ENCODE measurements at places on chromosomes 16 and 17.

- no peak for DNase-seq
These were observed 311.8 kb downstream of the UTP18 start for GRCh38 chr17:51572115-51572514.

GRCh38 chr17:35212668-35213067 is 18.5 kb upstream of the SLC35G3 start:
- DNase-seq, result no peak

DNA sequence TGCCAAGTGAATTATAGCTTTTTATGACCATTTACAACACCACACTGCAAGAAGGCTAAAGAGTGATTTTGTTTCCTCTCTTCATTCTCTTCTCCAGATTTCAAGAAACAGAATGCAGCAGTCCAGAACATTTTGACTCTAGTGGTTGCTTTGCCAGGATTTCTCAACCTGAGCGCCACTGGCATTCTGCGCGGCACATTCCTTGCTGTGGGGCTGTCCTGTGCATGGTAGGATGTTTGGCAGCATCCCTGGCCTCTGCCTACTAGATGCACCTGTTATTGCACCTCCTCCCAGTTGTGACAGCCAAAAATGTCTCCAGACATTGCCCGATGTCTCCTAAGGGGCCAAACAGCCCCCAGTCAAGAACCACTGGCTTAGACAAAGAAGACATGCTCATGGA is 25.7 kb upstream of the SLC39A11 start:
- no peak for DNase-seq

- DNase-seq, result no peak
These were observed 33.8 kb upstream of the CCL22 start for GRCh38 chr16:57324749-57325148.

DNA sequence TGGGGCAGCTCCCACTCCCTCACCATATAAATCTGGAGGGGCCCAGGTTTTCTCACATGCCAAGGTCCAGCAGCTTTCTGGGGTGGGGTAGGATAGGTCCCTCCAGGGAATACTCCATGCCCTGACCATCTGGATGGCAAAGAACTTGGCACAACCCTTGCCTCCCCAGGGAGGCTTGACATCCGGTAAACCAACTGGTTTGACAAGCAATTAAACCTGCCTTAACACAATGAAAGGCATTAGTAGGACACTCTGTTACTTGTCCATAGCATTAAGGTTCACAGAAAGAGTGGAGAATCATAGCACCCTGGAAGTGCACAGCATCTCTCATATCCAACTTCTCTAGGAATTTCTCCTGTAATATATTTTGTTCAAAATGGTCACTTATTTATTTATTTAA is 63.9 kb upstream of the MAF start:
- no peak for DNase-seq

DNA sequence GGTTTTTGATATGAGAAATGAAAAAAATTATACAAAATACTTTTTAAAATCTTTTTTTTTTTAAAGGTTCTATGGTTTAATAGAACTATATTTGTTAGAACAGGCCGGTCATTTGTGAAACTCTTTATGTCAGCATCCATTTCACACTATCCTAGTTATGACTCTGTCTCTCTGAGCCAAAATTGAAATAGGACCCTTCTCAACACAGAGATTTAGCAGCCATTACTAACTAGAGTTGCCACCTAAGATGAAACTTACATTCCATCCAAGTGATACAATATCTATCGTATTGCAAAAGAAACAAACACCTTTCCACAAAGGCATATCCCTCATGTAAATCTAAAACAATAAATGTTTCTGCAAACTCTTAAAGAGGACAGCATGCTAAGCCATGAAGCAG is 249.8 kb downstream of the CDH11 start:
- DNase-seq, result no peak

DNA sequence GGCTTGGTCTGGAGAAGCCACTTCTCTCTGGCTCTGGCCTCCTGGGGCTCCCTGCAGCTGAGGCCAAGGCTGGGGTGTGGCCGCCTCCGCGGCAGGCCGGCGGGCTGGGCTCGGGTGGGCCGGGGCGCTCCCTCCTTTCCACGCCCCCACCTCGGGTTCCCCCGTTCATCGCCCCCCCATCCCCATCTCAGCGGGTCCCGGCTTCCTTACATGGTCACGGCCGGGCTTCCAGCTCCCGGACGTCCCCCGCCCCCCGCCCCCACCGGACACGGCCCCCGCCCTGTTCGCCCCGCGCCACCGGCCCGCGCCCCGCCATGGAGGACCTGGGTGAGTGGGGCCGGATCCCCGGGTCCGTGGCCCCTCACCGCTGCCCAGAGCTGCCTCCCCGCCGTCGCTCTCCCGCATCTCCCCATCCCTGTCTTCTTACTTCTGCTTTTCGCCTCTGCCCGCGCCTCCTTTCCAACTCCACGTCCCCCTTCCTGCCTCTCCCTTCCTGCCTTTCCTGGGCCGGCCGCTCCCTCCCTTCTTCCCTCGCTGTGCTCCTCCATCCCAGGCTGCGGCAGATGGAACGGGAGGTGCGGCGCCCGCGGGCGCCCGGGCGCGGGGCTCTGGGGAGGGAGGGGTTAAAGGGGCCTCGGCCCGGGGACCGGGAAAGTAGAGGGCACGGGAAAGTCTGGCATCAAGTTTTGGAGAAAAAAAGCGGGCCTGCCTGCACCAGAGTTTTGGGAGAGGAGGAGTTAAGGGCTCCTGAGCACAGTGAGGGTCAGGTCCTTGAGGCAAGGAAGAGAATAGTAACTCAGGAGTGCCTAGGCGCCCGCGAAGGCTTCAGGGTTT is at the start of gene TGFB1I1:
Gene TGFB1I1 (plus strand): TSS at position 278 of the 834 bp plus-strand sequence. CDS start 37 bp downstream, at position 315.
- DNase-seq, result no peak

DNA sequence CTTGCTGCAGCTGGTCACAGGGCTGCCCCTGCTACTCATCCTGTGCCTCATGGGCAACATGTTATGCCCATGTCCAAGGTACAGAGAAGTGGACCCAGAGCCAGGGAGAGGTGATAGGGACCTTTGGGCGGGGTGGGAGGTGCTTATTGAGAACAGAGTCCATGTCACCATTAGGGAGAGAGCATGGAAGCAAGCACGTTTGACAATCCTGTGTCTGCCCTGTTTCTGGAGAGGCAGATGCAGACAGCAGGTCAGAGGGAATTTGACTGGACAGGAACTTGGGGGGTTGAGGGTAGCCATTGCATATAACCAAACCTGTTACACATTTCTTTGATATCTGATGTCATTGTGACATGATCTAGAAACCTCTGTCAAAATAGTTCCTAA is 14.3 kb upstream of the ARL4D start:
- no peak for DNase-seq

DNA sequence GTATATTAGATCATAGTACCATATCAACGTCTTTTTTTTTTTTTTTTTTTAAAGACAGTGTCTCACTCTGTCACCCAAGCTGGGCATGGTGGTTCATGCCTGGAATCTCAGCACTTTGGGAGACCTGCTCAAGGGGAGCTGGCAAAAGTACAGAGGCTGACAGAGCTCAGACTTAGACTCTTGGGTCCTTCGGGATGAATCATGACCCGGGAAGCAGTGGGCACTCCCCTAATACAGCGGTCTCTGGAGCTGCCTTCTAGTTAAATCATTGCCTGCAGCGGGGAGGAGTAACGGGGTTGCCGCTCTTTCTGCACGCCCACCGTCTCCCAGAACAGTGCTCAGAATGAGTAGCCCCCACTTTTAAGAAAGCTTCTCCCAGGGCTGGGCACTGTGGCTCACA is 174.4 kb downstream of the CPPED1 start:
- no peak for DNase-seq

GRCh38 chr16:87806641-87807546 is 41.1 kb upstream of the KLHDC4 start:
- DNase-seq, result no peak

DNA sequence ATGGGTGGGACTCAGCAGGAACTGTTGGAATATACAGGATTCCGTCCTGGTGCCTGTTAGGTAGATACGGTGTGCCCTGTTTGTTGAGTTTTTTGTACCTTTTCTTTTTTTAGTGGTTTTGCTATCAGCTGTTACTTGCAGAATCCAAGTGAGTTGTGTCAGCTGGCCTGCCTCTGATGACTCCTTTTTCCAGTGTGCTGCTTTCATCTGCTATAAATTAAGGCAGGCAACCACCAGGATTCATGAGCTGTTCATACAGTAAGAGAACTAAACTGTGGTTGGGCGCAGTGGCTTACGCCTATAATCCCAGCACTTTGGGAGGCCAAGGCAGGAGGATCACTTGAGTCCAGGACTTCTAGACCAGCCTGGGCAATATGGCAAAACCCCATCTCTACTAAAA is 79.9 kb downstream of the WNT3 start:
- no peak for DNase-seq

GRCh38 chr17:77640916-77641605 is 317.4 kb upstream of the TNRC6C start:
- no peak for DNase-seq

- no peak for DNase-seq
These were observed 12.0 kb downstream of the IL4R start for GRCh38 chr16:27325736-27326135.

DNA sequence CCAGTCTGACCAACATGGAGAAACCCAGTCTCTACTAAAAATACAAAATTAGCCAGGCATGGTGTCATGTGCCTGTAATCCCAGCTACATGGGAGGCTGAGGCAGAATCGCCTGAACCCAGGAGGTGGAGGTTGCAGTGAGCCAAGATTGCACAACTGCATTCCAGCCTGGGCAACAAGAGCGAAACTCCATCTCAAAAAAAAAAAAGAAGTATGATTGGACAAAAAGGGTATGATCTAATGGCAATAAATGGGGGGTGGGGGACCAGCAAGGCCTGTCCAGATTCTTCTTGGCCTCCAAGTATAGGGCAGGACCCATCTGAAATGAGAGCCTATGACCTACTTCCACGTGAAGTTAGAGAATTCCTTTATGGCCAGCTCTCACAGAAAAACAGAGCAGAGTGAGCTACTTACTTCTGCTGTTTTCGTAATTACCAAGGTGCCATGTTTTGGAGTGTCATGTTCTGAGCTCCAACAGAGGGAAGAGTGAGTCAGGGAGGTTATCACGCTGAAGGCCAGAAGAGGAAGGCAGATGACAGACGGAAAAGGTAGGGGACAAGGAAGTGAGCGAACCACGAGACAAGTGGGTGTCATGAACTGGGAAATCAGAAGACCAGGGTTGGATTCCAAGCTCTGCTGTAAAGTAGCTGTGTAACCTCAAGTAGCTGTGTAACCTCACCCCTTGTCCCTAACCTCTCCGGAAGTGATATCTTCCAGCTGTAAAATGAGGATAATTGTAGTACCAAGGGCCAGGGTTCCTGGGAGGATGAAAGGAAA is 3.6 kb upstream of the ZMYND15 start:
- DNase-seq, result no peak

- no peak for DNase-seq
These were observed 195.4 kb downstream of the KATNIP start for GRCh38 chr16:27745348-27745747.

- DNase-seq, result peak; percentile 49
These were observed 3.0 kb downstream of the ALDH3A1 start for GRCh38 chr17:19744922-19745757.

DNA sequence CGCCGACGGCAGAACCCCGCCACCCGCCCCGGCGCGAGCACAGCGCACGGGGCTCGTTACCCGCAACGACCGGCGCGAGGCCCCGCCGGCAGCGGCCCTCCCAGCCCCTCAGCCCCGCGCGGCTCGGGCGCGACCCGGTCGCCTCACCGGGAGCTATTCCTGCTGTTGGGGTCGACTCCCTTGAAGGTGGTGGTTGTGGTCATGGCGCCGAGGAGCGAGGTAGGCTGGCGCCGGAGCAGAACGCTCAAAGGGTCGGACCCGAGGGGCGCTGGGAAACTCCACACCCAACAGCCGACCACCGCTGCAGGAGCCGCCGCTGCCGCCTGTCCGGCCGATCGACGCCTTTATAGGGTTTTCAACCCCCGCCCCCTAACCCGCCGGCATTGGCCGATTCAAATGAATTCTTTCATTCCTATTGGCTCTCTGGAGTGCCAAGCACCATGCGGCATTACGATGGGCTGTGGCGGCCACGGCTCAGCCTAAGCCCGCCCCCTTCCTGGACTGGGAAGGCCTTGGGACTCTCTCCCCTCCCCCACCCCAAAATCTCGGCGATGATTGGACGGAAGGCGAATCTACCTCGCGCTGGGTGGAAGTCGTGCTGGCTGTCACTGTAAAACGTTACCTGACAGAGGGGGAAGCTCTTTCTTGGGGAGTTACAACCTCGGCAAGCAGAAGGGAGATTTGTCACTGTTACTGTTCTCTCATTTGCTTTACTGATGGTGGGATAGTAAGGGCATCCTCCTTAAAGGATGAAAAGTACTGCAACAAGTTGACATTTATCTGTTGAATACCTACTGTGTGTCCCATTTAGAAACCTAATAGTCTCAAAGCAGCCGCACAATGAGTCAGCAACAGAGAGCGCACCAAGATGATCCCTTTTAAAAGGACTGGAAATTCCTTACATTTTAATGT is at the start of gene JPT1:
Gene JPT1 (minus strand): TSS at position 318 of the 912 bp plus-strand sequence. CDS start 115 bp downstream, at position 203.
- peak; percentile 96 for DNase-seq

DNA sequence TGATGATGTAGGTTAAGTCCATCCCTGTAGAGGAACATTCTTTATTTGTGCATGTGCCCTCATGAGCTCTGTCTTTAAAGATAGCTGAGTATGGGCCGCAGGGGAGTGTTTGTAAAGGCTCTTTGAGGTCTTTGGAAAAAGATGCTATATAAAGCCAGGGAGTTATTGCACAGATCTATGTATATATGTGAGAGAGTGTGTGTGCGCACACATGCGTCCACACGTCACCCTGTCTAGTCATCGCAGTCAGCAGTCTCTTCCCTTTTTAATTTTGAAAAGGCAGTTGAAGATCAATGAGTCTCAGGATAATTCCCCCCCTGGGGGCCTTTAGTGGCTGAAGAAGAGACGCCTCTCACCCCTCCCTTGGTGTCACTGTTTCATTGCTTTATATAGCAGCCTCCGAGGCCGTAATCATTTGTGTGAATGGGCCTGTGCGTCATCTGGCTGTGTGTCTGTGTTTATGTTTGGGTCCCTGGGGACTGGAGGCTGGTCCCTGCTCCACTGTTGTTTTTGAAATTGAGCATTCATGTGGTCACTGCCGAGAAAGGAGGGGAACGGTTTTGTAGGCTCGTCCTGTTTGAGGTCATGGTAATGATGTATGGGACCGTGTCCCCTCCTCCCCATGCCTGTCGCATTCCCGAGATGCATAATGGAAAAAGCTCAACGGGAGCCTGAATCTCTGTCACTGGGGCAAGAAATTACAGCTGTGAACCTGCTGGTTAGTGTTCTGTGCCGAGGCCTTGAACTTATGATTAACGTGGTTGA is 143.9 kb downstream of the SNX29 start:
- no peak for DNase-seq

DNA sequence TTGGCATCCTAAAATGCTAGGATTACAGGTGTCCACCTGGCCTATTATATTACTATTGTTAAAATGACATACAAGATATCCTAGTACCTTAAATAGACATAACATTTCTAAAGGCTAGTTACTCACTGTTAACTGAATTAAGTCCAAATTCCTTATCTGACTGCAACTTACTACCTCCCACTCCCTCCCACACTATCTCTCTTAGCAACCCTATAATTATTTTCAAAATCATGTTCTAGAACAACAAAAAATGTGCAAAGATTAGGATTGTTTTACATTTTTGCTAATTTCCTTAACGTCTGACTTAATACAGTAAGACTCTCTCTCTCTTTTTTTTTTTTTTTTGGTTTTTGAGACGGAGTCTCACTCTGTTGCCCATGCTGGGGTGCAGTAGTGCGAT is 2.2 kb upstream of the ATF7IP2 start:
- DNase-seq, result no peak

DNA sequence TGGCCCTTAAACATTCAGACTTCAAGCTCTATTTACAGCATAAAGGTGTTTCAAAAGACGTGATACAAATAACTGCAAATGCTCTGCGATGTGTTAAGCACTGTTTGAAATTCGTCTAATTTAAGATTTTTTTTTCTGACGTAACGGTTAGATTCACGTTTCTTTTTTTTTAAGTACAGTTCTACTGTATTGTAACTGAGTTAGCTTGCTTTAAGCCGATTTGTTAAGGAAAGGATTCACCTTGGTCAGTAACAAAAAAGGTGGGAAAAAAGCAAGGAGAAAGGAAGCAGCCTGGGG is 681 bp upstream of the MAPT start:
- no peak for DNase-seq

All from stimulated activated CD8-positive, alpha-beta memory T cell treated with anti-CD3 and anti-CD28 coated beads, Interleukin-4, amount 100 ng/mL, for 4 hours (primary cell).